Suppressor macrophage (primary cell): ENCODE measurements at places on chromosomes 5 and 9.

GRCh38 chr5:6989230-6989629 lies 276.0 kb downstream of the TENT4A start:
- no peak for DNase-seq

DNA sequence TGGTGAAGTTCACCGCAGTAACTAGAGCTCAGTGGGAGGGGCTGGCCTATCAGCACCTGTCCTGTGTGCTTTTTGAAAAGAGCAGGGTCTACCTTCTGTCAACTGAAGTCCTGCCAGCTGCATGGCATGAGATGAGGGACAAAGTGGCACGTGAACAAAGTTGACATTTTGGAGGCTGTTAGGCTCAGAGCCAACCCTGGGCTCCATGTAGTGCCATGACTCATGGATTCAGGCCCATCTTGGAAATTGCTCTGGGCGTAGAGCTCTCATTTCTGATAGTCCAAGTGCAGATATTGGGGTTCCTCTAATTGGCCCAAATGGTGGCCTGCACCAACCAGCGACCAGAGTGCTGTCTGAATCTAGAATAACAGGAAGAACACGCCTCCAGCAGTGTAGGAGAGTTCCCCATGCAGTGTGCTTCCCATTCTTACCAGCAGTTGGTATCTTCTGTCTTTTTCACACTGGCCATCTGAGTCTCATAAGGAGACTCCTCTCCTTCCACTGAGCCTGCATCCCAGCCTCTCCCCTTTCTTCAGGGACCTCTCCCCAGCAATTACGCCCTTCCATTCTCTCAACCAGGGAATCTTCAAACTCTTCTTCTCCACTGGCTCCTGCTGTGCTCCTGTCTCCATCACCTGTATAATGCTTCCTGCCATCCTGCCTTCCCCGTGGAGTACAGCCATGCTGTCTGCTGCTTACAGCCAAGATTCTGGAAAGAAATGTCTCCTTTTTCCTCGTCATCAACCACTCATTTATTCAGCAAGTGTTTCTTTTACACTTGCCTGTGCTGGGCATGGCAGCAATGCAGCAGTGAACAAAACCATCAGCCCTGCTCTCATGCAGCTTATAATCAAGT lies 30.4 kb downstream of the IRF1 start:
- DNase-seq: peak; percentile 83

DNA sequence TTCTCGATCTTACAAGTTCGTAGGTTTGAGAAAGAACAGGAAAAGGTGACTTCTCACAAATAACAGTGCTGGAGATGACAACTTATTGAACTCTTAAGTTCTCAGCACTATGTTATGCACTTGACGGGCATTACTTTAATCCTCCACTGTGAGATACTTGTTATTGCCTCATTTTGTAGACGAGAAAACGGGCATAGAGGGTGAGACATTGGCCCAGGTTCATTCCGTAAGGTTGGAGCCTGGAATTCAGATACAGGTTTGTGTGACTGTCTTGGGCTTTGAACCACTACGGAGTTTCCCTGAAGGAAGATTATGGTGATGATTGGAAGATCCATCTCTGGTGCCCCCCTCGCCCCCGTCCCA lies 657 bp downstream of the MAT2B start:
- DNase-seq: no peak

DNA sequence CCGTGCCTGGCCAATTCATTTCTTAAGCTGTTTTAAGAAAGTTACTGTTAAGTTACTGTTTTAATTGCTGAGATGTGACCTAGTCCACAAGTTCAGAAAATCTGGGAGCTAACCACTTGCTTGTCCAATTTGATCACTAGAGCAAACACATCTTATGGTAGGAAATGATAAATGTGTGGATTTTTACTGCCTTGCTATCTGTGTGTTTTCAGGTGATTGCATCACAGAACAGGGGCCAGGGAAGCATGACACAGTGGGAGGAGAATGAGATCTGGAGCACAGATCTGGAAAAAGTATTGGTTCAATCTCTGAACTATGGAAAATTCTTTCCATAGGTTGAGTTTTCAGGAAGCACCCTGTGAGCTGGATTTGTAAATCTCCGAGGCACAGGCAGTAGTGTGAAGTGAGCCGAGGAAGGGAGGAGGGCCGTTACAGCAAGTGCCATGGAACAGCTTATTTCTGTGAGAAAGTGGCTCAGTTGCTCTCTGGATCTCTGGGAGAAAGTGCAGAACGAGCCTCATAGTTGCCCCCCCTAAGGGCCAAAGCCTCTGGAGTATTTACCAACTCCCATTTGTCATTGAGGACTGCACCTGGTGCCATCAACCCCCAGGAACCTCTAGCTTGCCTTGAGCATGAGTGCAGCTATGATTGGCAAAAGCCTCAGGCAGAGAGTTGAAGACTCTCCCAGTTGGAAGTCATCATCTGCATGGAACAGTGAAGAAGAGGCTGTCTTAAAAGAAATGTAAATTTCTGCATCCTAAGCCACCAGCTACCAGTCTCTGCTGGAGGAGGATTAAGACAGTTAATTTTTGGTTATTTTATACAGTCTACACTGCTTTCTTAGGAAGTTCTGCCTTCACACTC lies 161.8 kb upstream of the CLINT1 start:
- DNase-seq: no peak

DNA sequence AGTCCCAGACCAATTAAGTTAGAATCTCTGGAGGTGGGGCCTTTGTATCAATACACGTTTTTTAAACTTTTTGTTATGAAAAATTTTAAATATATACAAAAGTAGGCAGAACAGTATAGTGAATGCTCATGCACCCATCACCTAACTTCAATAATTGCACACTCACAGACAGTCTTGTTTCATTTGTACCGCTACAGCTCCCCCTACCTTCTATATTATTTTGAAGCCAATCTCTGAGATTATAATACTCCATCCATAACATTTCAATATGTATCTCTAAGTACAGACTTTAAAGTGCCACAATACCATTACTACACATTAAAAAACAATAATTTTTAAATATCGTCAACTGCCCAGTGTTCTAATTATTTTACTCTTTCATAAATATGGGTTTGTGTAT lies 32.9 kb downstream of the ISL1 start:
- no peak for DNase-seq

DNA sequence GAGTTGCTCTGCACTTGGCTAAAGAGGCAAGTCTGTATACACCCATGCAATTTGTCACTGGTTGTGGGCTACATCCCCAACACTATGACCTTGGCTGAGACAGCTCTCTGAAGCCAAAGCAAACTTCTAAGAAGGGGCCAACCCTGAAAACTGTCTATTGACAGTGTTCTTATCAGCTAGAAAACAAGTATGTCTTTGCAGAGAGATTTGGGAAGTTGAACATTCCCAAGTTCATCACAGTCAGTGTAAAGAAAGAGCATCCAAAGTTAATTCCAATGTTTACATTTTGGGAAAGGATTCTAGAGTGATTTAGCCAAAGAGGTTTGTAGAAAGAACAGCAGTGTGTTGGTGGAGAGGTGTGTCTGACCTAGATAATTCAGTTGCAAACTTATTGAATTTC lies 711.1 kb upstream of the CHD1 start:
- no peak for DNase-seq

GRCh38 chr9:90956026-90956810 lies 154.6 kb downstream of the SYK start:
- DNase-seq: no peak

DNA sequence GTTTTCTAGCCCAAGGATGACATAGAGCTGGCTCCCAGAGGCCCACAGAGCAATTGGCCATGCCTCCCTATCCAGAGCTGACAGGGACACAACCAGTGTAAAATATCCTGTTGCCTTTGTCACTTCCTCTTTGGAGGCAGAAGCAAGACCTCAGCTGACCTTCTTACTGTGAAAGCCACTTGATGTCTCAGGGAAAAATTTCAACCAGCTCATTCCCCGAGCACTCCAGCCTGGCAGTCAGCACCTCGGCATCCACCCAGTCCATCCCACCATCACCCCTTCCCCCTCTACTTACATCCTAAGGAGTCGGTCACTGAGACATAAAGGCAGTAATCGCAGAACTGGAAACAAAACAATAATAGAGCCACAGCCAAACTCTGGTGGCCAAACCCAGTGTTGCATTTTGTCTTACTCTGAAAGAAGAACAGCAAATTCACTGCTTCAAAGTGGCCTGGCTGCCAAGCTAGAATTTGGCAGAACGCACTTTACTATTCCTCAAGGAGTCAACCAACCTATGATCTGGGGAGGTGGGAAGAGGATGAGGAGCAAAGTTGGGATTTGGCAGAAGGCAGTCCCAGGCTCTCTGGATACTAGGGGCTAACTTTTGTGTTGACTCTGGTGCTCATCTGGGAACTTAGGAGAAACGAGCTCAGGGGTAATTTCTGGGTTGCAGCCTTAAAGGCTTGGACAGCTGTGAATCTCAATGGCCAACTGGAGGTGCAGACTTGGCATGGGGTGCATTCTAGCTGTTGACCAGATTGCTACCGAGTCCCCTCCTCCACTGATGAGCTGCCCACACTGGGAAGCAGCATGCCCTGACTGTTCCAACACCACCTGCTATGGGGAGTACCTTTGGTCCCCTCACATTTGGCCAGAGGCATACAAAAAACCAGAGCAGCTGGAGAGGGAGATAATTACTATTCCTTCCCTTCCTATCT lies 13.6 kb downstream of the NIPAL4 start:
- DNase-seq: peak; percentile 74
